Fibroblast of lung (primary cell): ENCODE measurements at places on chromosomes 11 and 22.

DNA sequence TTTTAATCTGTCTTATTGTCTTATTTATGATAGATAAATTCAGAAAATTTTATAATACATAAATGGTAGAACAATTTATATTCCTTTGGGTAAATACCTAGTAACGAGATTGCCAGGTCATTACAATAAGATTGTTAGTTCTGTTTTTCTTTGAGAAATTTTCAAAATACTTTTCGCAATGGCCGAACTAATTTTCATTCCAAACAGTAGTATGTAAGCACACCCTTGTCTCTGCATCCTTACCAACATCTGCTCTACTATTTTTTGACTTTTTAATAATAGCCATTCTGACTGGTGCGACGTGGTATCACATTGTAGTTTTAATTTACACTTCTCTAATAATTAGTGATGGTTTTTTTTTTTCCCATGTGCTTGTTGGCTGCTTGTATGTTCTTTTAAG lies 351.4 kb upstream of the LUZP2 start:
- DNase-seq, result peak; percentile 2

DNA sequence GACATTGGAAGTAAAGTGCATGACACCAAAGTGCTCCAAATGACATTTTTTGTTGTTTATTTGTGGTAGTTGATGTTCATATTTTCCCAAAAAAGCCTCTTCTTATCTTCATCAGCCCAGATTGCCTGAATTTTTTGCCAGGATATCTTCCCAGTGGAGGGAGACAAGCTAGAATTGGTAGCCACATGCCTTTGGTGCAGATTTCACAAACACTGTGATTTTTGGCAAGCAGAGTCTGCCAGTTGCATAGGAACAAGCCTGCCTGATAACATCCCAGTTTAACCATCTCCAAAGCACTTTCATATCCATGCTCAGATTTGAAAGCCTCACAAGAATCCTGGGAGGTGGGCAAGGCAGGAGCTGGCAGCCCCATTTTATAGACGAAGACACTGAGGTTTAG lies 102.3 kb upstream of the SYT13 start:
- no peak for DNase-seq

DNA sequence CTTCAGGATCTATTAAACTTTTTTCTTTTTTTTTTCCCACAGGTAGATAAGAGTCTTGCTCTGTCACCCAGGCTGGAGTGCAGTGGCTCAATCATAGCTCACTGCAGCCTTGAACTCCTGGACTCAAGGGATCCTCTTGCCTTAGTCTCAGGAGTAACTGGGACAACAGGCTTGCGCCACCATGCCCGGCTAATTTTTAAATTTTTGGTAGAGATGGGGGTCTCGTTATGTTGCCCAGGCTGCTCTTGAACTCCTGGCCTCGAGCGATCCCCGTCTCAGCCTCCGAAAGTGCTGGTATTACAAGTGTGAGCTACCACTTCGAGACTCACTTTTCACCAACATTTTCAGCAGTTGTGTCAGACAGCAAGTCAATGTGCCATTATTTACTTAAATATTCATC lies 962 bp downstream of the SIRT3 start:
- DNase-seq, result no peak

DNA sequence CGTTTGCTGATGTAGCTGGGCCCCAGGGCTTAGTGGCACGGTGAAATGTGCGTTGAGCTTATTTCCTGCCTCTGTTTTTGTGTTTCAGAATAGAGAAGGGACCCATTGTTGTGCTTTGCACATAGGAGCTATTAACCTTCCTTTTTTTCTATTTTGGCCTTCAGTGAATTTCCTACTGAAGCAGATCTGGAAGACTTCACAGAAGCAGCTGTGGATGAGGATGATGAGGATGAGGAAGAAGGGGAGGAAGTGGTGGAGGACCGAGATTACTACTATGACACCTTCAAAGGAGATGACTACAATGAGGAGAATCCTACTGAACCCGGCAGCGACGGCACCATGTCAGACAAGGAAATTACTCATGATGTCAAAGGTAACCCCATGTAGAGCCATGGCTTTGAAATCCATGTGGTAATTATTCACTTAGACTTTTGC lies 37.4 kb upstream of the ST14 start:
- no peak for DNase-seq

DNA sequence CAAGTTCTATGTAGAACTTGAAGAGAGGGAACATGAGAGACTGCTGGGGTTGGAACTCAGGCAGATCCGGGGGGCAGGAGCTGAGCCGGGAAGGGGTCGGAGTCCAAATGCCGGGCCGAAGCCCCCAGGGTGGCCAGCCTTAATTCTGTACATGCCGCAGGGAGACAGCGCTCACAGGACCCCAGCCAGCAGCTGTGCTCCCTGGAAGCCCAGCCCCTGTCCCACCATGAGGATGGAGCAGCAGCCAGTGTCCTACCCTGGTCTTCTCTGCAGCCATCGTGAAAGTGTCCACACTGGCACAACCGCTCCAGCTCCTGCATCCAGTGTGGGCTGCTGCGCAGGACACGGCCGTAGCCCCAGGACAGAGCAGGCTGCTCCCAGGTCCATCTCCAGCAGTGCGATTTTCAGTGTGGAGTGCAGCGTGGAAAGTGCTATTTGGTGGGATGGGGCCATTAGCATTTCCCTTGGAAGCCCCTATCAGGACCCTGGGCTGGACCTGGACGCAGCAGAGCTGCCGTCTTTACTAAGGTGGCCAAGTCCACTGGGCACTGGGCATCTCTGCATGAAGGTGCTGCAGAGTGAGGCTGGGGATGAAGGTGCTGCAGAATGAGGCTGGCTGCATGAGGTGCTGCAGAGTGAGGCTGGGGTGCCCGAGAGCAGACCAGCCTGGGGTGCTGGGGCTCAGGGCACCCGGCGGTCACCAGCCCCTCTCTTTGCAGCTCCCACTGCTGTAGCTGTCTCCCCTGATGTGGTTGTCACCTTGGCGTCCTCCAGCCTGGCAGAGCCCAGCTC lies 737.4 kb downstream of the BRD1 start:
- no peak for DNase-seq

DNA sequence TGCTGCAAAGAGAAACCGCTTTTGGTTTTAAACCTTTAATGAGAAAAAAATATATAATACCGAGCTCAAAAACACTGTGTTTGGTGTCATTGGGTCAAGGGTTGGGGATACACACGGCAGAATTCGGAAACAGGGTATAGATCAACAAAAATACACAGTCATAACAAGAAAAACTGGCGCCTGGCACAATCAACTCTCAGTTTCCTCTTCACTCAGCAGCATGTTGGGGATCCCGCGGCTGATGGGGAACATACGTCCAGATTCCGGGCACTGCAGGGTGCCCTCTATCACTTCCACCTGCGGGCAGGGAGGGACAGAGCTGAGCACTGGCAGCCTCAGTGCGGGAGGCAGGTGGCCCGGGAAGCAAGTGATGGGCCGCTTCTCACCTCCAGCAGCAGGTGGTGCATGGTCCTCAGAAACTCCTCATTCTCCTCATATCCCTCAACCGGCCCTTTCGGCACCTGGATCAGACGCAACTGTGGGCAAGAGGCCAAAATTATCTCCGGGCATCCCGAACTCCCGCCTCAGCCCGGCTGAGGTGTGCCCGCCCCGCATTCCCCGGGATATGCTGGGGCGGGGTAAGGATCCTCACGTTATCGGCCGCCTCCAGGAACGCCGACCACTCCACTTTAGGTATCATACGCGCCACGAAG lies 561 bp downstream of the TRMT112 start:
- DNase-seq, result no peak

- DNase-seq, result peak; percentile 72
Observed at GRCh38 chr11:46356924-46357482, 9.7 kb downstream of the DGKZ start.
